ENCODE measurements at places on chromosomes 4 and X.

GRCh38 chr4:124804584-124804983 lies 92.1 kb upstream of the ANKRD50 start:
- no peak for DNase-seq

- DNase-seq = no peak
These were observed 98.7 kb downstream of the CFAP299 start for GRCh38 chr4:80434238-80434637.

GRCh38 chrX:10356979-10357378 lies 200.2 kb downstream of the CLCN4 start:
- no peak for DNase-seq

- DNase-seq = no peak
These were observed 89.0 kb upstream of the SFRP2 start for GRCh38 chr4:153877898-153878297.

DNA sequence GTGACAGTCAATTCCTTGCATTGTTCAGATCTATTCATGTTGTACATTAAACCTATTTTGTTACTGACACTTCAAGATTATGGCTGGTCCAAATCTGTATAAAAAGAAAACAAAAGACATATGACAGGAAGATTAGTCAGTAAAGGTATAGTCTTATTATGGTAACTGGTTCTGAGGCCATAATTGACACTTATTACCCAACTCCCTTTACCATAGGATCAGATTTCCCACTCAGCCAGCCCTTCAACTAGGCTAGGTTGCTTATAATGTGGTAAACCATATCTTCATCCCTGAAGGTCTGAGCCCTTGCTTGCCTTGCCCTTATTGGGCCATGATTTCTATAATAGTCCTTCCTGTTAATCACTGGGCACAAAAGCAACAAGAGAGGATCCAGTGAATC lies 289.6 kb downstream of the CXXC4 start:
- no peak for DNase-seq
